Fibroblast of villous mesenchyme (primary cell): ENCODE measurements at places on chromosomes 6 and 20. TPM values are rescaled to one million over a fixed set of nuclear protein-coding genes. Genes with fewer than 3 reads are reported as not detected.
A peak's percentile ranks its signal among the peaks of the same experiment; 100 is the strongest.

DNA sequence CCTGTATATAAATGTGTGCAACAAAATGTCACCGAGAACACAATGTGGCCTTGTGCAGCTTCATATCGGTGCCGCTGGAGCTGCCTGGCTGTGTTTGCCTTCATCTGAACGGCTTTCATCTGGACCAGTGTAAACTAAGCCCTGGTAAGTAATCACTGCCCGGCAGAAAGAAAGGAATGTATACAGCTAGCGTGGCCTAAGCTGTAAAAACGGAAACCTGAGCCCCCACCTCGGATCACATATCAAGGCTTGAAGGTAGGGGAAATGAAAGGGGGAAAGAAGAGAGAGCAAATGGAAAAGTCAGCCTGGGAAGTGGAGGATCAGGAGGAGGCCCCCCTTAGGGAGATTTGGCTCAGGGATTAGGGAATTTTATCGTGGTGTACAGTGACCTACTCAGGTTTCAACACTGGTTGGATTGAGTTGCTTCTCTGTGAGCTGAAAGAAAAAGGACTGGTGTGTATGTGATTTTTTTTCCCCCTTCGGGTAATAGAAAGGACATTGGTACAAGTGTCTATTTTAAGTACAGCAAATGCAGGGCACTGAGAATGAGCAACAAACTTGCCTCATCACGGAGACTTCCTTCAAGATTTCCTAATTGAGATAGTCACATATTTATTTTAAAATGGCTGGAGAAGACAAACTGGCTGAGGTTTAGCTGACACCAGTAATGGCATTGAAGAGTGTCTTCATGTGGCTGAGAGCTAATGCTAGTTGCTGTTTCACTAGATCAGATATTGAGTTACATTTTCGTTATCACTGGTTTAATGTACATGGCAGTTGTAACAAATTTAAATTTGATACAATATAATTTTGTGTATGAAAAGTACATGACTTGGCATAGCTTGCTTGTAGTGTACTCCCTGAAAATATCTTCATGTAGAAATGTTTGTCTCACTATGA, 3.5 kb downstream of the SOBP start:
- peak; percentile 35 for DNase-seq

Gene SEL1L2
- total RNA-seq = not detected in 2 replicates

DNA sequence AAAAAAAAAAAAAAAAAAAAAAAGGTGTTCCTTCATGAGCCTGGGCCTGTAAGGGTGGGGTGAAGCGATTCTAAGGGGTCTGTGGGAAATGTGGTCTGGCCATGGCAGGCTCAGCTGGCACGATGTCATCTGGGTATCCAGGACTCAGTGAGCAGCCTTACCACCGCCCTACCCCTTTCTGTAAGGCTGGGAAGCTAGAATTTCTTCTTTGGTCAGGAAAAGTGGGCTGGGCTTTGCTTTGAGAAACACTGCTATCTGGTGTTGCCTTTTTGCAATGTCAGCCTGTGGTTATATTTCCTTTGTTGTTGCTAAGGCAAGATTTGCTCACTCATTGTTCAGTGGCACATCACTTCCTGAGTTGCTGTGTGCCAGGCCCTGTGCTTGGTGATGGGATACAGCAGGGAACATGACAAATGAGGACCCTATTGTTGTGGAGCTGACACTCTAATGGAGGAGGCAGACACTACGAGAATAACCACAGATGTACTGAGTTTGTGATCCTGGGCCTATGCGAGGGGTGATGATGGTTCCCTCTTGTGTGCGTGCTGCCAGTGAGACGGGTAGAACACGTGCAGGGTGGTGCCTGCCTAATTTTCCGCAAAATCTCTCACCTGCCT, 45.9 kb upstream of the ZNFX1 start:
- DNase-seq = peak; percentile 67

DNA sequence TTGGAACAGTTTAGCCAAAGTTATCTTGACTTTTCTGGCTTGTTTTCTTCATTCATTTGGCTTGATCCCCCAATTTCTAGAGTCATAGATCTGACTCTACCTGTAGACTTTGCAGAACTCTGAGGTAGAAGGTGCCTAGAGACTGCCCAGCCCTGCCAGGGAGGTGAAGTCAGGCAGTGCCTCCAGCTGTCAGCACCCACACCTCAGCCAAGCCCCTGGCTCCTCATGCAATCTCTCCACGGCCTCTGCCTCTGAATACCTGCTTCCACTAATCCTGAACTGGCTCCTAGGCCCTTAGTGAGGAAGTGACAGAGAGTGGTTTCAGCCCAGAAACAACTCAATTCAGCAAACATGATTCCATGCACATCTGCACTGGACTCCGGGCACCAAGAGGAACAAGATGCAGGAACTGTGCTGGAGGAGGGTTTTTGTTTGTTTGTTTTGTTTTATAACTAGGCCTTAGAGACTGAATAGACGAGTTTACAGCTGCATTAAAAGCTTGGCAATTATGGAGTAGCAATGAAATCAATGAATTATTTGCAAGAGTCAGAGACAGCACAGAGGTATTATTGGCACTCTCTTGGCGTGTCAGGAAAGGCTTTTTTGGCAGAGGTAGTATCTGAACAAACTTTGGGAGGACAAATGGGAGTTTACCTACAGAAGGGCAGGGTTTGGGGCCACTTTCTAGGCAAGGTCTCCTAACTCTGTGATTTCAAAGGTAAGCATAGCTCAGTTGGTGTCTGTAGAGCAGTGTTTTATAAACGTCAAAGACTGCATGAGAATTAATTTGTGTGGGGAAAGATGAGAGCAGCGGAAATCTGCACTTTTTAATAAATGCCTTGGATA, 25.2 kb downstream of the TGM3 start:
- DNase-seq = no peak

Gene CPNE5
- under 0.01 and 0.32 TPM in 2 replicates for total RNA-seq

DNA sequence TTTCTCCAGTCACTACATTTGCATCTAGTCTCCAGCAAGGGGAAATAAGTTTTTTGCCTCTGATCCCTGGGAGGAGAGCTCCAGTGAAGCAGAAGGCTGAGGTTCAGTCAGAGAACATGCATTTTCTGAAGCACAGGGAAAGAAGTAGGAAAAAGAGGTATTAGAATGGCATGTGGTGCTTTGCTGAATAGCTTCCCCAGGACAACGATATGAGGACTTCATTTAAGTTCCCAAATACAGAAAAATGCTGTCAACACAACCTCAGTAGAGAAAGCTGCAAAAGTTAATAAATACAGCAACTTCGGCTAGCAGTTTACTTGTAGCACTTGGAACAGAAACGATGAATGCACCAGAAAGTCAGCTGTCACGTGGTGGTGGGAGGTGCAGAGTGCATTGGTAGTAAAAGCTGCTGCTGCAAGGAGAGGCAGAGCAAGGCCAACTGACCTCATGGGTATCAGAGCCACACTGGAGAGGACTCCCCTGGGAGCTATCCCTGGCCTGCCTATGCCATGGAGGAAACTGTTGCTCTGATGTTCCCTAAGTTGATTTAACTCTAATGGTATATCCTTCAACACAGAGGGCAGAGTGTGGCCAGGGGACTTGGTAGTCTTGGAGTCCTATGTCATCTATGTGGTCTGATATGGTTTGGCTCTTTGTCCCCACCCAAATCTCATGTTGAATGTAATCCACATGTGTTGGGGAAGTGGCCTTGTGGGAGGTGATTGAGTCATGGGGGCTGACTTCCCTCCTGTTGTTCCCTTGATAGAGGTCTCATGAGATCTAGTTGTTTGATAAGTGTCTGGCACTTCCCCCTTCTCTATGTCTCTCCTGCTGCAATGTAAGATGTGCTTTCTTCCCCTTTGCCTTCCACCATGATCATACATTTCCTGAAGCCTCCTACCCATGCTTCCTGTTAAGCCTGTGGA, 85.9 kb downstream of the ADTRP start:
- no peak for DNase-seq

GRCh38 chr6:144104898-144105487, 9.6 kb upstream of the SF3B5 start:
- peak; percentile 81 for DNase-seq

GRCh38 chr20:32909896-32910571, 51.3 kb downstream of the EFCAB8 start:
- no peak for DNase-seq

DNA sequence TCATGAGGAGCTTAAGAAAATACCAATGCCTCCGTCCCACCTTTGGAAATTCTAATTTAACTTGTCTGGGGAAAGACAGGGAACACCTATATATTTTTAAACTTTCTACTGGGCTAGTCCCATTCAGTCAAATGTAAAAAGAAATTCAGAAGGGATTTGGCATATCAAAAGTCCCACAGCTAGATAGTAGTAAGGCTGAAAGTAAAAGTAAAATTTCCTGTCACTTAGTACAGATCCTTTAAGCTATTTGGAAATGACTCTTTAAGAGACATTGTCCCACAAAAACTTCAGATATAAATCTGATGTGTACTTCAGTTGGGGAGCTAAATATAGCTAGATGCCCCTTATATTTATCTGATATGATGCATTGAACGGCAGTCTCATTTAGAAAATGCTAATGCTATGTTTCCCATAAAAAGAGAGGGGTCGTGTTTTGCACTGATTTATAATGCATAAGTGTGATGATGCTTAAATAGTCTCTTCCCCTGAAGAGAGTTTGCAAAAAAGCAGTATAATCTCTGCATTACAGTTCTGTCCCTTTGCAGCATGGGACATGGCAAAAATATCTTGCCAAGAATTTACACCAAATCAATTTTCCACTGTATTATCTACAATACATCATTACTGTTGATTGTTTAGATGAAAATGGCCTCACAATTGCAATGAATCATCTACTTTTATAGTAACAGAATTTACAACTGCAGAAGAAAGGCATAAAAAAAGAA, 860.8 kb upstream of the MAP3K7 start:
- no peak for DNase-seq

DNA sequence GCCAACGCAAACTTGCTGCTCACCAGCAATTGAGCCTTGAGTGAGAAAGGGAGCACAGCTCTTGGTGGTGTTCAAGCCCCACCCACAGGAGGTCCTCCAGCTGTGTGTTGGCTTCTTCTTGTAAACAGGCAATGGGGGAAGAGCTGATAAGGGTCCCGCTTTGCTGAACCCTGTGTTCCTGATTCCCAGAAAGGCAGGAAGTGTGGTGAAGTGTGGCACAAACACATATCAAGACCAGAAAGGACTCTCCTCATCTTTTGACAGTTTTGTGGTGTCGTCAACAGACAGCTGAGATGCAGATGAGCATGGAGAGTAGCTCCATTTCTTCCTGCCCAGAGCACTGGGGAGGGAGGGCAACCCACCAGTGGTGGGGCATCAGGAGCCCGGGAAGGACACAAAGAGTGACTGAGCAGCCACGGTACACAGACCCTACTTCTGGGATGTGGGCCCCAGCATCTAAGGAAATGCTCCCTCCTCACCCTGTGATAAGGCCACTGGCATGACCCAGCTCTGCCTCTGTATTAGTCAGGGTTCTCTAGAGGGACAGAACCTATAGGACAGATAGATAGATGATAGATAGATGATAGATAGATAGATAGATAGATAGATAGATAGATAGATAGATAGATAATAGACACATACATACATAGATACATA, 188.9 kb upstream of the TAB2 start:
- peak; percentile 75 for DNase-seq

DNA sequence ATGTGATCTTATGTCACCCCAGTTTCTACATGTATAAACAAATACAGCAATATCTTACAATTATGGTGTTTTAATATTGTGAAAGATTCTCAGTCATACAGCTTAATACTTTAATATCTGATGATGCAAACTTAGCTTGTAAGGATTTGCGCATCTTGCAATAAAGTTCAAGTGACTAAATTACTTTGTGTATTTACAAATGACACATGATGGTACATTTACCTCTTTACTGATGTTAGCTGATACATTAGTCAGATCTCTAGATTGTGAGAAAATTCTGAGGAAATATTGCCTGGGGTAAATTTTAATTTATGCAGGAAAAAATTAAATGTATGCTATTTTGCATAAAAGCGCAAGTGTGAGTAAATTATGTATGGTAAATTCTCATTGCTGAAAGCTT, 418.8 kb upstream of the MMS22L start:
- no peak for DNase-seq

- DNase-seq = peak; percentile 68
These were observed 63.6 kb downstream of the CBFA2T2 start for GRCh38 chr20:33553516-33553915.

DNA sequence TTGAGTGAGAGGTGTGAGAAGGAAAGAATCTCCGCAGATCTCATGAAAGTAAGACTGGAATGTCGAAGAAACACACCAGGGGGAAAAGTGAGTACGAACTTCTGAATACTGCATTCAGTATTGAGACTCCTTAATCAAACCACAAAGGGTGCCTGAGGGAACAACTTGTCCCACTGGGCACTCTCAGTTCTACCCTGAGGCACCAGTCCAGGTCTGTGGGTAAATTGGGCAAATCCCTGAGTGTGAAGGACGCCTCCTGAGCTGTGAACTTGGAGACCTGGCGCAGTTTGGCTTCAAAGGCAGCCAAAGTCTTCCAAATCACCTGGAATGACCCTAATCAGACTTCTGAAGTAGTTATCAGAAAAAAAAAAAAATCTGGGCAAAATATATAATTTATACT, 329.7 kb downstream of the BTBD9 start:
- DNase-seq = no peak

Gene FABP7
- total RNA-seq = not detected in 2 replicates

Gene ALDH5A1
- 0.64 and 2.6 TPM in 2 replicates for total RNA-seq

DNA sequence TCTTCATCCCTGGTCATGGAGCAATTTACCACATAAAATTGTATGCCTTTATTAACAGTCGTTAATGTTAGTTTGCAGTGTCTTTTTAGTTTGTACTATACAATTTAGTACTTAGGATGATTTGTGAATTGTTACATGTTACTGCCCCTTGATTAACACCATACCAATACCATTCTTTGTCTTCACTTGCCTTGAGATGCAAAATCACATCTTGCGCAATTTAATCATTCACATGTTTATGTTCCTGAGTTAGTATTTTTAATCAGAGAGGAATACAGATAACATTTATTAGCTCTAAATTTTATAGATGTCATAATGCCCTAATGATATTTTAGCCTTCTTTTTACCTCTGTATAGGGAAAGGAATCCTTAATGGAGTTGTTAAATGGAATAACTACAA, 114.1 kb downstream of the SCAF8 start:
- DNase-seq = peak; percentile 34

Gene SIRPB2
- total RNA-seq = not detected in 2 replicates

DNA sequence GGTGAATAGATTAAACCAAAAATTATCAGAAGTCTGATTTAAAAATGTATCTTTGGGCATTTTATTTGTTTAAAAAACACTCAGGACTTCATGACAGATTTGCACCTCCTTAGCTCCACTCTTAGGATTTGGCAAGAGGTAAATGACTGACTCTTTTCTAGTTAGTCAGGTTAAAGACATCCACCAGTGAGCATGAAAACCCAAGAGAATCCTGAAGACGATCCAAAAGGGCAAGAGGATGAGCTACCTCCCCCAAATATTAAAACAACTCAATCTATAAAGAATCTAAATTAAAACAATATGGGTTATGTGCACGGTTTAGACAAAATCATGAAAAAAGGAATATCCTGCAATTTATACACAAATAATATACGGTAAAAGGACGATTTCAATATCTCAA, 89.4 kb upstream of the OPRM1 start:
- no peak for DNase-seq

Gene PNLDC1
- total RNA-seq = 0.32 TPM in 1 of 2 replicates, not detected in the other

GRCh38 chr6:131014080-131014776, 48.8 kb downstream of the EPB41L2 start:
- DNase-seq = peak; percentile 64

- DNase-seq = no peak
These were observed 45.1 kb downstream of the PTPRA start for GRCh38 chr20:2918096-2919049.

Gene FYN
- 26.8 and 35.1 TPM in 2 replicates for total RNA-seq

Gene PABPC1L
- 10.8 and 11.0 TPM in 2 replicates for total RNA-seq
